ENCODE measurements at places on chromosomes 7 and 10.

GRCh38 chr10:44674536-44675386 lies 236.4 kb upstream of the TMEM72 start:
- no peak for DNase-seq

- DNase-seq, result no peak
These were observed 20.9 kb downstream of the CYP3A7 start for GRCh38 chr7:99713995-99714570.

GRCh38 chr10:120506674-120507073 lies 49.6 kb downstream of the PLPP4 start:
- no peak for DNase-seq

DNA sequence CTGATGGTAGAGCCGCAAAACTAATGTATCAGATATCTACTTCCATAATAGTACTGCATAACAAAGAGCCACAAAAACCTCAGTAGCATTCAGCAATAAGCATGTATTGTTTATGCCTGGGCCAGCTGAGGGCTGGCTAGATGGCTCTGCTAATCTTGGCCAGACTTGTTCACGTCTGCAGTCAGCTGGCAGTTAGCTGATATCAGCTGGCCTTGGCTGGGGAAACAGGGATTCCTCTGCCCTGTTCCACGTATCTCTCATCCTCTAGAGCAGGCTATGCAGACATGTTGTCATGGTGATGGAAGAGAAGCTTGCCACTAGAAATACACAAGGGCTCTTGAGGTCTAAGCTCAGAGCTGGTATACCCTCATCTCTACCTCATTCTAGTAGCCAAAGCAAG lies 62.9 kb downstream of the GRM8 start:
- DNase-seq, result no peak

DNA sequence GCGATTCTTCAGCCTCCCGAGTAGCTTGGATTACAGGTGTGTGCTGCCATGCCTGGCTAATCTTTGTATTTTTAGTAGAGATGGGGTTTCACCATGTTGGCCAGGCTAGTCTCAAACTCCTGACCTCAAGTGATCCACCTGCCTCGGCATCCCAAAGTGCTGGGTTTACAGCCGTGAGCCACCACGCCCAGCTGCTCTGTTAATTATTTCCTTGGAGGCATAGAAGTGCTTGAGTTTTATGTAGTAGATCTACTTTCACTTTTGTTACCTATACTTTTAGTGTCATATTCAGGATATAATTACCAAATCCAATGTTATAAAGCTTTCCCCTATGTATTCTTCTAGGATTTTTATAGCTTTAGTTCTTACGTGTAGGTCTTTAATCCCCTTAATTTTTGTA lies 1093.0 kb downstream of the GATA3 start:
- DNase-seq, result no peak

GRCh38 chr7:36430186-36430585 lies 40.5 kb downstream of the ANLN start:
- no peak for DNase-seq

- no peak for DNase-seq
These were observed 96.0 kb downstream of the GSAP start for GRCh38 chr7:77320137-77320536.

DNA sequence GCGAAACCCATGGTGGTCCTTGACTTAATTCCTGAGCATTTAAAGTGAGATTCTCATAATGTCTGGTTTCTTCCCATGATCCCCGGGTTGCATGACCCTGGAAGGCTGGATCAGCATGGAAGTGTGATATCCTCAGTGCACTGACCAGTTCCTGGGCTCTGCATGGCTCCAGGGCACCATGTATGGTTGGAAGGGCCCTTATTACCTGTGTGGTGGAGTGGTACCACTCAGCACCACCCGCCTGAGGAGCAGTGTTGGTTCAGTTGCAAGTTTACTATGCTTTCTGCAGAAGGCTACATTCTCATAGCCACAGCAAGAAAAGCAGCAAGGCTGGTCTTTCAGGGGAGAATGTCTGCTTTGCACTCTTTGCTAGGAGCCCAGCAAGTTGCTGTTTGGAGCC lies 325.7 kb upstream of the MKI67 start:
- DNase-seq, result no peak

GRCh38 chr7:111498391-111499007 lies 63.8 kb downstream of the IMMP2L start:
- no peak for DNase-seq

DNA sequence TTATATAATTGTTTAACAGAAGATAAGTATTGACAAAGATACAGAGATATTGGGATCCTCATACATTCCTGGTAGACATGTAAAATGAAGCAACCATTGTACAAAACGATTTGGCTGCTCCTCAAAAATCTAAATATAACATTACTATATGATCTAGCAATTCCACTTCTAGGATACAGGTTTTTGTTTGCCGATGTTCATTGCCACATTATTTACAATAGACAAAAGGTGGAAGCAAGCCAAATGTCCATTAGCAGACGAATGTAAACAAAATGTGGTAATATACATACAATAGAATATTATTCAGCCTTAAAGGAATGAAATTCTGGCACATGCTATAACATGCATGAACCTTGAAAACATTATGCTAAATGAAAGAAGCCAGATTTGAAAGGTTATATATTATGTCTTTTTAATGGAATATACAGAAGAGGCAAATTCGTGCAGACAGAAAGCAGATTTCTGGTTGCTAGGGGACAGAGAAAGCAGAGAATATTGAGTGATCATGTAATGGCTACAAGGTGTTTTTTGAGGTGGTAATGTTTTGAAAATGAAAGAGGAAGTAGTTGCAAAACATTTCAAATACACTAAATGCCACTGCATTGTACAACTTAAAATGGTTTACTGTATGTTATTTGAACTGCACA lies 44.9 kb downstream of the POLR1F start:
- no peak for DNase-seq

DNA sequence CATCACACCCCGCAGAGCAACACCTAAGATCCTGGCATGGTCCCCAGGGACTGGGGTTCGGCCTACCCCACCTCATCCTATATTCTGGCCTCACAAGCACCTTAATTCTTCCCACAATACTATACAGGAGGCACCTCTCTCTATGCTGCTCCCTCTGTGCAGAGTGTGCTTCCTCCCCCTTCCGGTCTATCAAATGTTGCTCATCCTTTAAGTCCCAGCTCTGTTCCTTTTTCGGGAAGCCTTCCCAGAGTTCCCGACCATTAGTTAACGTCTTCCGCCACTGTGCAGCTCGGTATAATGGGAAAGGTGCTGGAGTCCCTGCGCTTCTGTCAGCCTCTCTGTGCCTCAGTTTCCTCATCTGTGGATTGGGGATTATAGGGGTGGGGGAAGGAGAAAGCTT lies 21.8 kb downstream of the PALD1 start:
- no peak for DNase-seq
